ENCODE measurements at places on chromosomes 5 and 9.

DNA sequence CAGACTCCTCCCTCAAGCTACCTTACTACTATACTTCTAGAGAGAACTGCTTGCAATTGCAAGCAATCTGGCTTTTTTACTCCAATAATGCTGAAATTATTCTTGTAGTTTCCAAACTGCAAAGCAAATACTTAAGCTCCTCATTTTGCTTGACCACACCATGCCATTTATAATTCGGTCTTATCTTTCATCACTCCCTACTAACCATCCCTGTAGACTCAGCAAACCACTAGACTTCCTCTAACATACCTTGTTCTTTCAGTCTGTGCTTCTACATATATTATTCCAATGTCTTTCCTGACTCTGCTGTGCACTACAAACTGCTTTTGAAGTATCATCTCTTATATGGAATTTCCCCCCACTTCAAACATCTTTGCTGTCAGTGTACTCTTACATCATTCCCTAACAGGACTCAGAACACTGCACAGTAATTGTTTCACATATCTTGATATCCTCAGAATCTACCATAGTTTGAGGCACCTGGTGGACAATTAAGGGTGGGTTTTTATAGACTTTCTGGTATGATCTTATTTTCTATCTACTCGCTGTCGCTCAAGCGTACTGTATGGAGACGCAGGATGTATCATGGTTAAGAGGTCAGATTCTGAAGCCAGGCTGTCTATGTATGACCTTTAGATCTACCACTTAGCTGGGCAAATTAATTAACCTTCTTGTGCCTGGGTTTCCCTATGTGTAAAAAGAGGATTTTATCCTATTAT, 2.8 kb downstream of the IL6ST start:
- DNase-seq = no peak

- no peak for DNase-seq
These were observed 106.2 kb upstream of the TUT7 start for GRCh38 chr9:86460216-86461002.

- no peak for DNase-seq
These were observed 154.8 kb downstream of the RAB3C start for GRCh38 chr5:58737671-58738070.

DNA sequence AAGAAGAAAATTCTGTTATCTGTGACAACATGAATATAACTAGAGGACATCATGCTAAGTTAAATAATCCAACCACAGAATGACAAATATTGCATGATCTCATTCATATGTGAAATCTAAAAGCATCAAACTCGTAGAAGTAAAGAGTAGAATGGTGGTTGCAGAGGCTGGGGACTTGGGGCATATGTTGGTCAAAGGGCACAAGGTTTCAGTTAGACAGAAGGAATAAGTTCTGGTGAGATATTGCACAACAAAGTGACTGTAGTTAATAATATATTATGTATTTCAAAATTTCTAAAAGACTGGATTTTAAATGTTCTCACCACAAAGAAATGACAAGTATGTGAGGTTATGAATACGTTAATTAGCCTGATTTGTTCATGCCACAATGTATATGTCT, 24.8 kb downstream of the GRIA1 start:
- no peak for DNase-seq

GRCh38 chr5:125057912-125058826, 311.7 kb upstream of the ZNF608 start:
- no peak for DNase-seq

DNA sequence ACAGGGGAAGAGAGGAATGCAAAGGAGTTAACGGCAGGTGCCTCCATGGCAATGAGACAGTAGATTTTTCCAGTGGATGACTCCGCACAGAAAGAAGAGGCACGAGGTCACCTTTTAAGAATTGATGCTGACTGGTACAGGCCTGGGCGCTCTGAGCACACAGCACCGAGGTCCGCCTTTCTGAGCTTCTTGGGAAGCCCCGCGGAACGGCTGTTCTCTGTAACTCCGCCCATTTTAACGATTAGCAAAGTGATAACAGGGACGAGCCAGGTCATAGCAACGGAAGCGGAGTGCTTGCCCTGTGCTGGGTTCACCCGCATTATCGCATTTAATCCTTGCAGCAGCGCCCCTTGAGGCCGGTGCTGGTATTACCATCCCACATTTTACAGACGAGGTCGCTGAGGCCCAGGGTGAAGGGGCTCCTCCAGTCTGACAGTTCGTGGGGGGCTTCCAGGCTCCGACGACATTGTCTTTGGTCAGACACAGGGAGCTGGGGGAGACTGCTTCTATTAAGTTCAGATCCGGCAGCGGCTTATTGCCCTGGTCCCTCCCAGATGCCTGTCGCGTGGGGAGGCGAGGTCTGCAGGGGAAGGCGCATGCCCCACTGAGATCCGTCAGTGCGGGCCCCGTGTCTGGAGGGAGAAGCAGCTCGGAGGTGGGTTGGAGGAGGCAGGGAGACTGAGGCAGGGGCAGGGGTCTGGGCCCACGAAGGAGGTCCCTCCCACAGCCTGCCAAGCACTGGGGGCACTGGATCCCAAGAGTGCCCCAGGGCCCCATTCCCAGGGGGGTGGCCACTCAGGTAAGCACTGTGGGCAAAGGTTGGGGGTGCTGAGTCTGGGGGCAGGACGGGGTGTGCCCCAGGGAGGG, 22.3 kb upstream of the HMCN2 start:
- no peak for DNase-seq

GRCh38 chr9:132006677-132007370, 72.8 kb downstream of the MED27 start:
- DNase-seq = no peak

DNA sequence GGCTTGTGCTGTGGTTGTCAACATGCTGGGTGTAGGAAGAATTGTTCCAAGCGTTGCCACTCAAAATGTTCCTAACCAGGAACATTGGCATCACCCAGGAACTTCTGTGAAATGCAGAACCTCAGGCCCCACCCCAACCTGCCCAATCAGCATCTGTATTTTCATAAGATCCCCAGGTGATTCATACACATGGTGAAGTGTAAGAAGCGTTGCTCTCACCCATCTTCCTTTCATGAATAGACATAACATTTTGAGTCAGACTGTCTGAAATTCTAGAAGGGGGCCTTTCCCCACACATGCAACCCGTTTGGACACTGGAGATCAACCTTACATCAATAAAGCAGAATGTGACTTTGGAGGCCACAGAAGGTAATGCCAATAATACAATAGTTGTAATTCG, 9.3 kb upstream of the AFAP1L1 start:
- DNase-seq = no peak

DNA sequence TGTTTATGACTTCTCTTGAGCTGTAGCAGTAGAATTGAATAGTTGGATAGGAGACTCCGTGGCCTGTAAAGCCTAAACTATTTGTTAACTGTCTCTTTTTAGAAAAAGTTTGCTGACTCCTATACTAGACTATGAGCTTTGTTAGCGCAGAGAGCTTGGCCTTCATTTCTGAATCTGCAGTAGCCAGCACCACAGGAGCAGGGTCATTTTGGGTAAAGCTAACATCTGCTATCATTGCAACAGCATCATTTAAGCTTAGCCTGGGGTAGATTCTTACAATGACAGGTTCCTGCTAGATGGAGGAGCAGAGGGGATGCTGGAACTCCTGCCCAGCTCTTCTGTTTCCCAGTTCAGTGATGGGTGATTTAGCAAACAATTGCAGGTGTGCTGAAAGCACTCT, 133.7 kb upstream of the ASTN2 start:
- DNase-seq = no peak

- DNase-seq = no peak
These were observed 4.9 kb downstream of the GMCL2 start for GRCh38 chr5:178182158-178182876.

GRCh38 chr5:28914297-28914696, 1875.9 kb upstream of the CDH9 start:
- no peak for DNase-seq

DNA sequence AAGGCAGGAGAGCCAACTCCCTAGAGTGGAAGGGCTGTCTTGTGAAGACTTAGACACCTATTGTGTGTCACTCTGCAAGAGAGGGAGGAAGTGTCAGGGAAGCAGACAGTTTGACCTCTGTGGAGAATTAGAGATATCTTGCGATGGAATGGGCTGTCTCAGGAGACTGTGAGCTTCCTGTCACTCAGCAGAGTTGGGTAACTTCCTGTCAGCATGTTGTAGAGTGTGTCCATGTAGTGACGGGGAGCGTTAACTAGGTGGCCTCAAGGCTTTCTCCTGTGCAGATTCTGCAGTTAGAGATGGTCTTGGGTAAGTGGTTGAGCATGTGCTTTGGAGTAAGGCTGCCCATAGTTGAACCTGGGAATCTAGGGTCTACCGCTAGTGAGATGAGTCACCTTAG, 136.5 kb downstream of the KIF4B start:
- DNase-seq = no peak

- DNase-seq = no peak
These were observed 80.3 kb downstream of the BOD1 start for GRCh38 chr5:173535976-173536639.

DNA sequence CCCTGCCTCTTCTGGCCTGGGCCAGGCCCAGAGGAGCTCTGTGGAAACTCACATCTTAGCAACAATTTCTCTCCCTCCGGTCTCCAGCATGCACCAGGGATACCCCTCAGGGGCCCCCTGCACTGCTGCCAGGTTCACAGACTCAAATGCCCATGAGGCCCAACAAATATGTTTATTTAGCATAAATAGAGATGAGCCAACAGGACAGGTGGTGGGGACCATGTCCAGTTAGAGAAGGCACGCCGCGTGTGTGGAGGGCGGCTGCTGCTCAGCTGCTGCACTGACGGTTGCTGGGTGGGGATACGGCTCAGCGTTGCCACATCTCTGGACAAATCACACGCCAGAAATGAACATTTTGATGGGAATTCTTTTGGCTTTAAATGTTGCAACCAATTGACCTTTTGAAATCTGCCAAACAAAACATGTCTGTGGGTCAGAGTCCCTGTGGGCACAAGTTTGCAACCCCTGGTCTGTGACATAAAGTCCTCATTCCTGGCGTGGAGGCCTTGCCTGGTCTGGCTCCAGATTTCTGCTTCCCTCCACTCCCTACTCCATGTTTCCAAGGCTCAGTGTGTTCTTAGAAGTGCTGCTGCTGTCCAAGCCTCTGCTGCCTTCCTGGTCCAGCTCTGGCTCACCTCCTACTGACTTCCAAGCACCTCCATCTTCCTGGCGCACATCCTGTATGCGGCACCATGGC, 88.9 kb downstream of the AMBP start:
- no peak for DNase-seq

DNA sequence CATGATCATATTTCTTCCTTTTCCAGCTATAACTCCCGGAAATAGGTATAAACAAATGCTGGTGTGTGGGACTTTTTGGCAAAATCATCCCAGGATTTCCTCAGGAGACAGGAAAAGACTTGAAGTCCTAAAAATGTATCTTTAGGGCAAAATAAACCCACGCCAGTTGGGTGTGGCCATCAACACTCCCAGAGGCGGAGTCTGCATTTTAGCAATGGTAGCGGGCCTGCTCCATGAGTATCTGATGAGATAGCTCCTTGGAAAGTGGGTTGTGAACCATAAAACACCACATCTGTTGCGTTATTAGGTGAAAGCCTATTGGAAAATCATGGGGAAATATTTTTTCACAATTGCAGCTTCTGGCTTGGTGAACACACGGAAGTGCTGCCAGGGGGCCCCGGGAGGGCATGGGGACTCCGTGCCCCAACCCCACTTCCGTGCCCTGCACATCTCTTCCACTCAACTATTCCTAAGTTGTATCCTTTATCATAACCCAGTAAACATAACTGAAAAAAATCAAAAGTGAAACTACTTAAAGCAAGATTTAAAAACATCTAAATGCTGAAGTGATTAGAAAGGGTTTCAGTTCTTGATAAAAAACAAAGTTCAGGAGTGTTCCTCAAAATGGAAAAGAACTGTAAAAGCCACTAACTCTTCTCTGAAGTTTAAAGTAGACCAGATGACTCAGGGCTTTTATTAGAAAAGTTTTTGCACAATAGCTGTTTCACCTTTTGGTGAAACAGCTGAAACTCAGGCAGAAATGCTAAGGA, 111.2 kb downstream of the LRRC70 start:
- no peak for DNase-seq

- DNase-seq = no peak
These were observed 9.2 kb upstream of the PHYKPL start for GRCh38 chr5:178241688-178242231.

DNA sequence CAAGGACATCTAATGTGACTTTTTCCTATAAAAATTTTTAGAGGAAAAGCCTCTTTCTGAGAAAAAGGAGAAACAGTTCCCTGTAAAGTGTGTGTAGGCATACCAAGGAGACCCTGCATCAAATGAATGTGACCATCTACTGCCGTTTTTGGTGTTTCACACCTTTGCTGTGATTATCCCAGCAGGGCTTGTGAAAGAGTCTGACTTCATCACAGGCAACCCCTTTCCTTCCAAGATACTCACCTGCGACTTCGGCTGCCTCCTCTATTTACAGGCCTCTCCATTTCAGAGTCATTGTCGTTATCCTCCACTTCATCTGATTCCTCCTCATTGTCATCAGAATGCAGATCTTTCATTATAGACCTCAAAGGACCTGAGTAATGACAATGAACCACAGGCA, 259.1 kb downstream of the MLLT3 start:
- DNase-seq = no peak

DNA sequence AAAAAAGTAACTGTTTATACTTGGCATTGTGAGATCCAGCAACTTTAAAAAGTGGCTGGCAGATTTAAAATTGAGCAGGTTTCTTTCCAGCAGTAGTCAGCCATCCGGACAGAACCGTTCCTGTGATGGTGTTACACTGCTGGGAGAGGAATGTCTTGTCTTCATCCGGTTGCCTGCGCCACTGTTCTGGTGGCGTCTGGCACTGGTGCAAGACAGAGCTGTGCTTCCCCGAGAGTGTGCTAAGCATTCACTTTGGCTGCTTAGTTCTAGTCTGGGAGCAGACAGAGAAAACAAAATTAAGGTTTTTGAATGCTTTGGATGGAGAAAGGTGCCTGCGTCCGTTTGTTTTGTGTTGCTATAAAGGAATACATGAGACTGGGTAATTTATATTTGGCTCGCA, 35.5 kb upstream of the CREBRF start:
- no peak for DNase-seq

- no peak for DNase-seq
These were observed 104.3 kb downstream of the SEMA5A start for GRCh38 chr5:9441610-9442009.

DNA sequence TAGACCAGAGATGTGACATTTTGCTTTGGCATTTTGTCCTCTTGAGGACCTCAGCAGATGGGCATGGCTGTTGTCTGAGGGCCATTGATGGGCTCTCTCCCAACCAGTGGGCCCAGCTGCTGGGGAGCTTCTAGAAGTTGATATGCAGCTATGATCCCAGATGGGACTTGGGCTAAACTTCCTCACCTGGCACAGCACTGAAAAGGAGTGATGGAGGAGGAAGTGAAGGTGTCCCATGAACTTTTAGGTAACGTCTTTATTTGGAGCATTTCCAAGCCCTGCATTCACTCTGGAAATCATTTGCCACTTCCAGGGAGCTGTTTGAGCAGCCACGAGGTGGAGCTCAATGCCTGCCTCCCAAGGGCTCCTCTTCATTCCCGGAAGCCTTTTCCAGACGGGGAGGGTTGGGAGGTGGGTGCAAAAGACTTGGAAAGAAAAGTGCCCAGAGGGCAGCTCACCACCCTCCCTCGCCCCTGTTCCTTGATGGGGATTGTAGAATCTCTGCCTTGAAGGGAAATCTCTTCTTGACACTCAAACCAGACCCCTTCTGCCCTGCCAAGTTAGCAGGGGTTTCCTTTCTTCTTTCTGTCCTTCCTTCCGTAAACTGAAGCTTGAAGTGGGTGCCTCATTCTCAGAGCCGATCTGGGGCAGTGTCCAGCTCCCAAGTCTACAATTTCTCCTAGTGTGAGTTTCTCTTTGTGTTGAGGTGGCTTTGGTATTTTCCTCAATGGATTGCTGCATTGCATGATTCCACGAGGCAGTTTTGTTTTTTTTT, 18.1 kb upstream of the NEUROG1 start:
- no peak for DNase-seq
